ENCODE measurements at places on chromosomes 2 and 18. TPM values are rescaled to one million over a fixed set of nuclear protein-coding genes. Genes with fewer than 3 reads are reported as not detected.

The ECEL1 gene
- total RNA-seq, result 19.0 TPM

The HOXD3 gene
- total RNA-seq, result 3.0 TPM

The SAG gene
- total RNA-seq, result 16.7 TPM

The REEP1 gene
- 34.9 TPM for total RNA-seq

The TPO gene
- total RNA-seq, result 2.0 TPM

Measured in camera-type eye (tissue), 1 donor.